T-cell (primary cell): ENCODE measurements at places on chromosomes 7 and 10.

DNA sequence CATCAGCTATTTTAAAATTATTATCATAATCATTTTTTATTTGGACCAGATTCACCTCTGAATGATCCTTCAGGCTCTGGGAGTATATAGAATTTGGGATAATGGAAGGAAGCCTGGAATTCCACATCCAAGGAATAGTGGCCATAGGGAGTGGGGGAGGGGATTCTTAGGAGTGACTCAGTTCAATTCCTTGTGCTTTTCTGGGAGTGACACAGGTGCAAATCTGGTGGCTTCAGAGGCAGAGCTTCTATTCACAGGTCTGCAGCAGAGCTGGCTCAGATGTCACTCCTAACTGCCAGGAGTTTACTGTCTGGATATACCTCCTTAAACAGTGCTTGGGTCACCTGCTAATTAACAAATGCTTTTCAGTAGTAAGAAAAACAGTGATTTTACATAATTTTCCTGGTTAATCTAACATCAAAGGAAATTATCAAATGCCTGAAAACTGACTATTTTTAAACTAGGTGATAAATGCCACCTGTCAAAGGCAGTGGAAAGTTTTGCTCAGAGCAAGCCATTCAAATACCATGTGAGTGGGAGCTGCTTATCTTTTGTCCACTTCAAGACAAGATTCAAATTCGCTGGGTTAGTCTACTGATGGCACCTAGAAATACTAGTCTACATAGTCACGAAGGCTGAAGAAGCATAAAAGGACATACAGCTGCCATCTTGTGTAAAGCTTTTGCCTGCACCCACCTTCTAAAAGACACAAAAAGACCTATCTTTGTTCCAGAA is 106.7 kb upstream of the LAMB4 start:
- no peak for DNase-seq

GRCh38 chr10:54808186-54808935 is 7.3 kb upstream of the PCDH15 start:
- no peak for DNase-seq

GRCh38 chr7:13742811-13743210 is 246.7 kb downstream of the ETV1 start:
- DNase-seq: no peak

DNA sequence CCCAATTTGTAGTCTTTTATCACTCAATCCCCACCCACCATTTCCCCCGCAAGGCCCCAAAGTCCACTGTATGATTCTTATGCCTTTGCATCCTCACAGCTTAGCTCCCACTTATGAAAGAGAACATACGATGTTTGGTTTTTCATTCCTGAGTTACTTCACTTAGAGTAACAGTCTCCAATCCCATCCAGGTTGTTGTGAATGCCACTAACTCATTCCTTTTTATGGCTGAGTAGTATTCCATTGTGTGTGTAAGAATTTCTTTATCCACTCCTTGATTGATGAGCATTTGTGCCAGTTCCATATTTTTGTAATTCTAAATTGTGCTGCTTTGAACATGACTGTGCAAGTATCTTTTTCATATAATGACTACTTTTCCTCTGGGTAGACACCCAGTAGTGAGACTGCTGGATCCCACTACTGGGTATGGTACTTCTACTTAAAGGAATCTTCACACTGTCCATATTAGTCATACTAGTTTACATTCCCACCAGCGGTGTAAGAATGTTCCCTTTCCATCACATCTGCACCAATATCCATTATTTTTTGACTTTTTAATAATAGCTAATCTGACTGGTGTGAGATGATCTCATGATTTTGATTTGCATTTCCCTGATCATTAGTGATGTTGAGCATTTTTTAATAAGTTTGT is 152.6 kb downstream of the JMJD1C start:
- no peak for DNase-seq

- no peak for DNase-seq
These were observed 9.3 kb downstream of the GIMAP7 start for GRCh38 chr7:150524018-150524417.
